Suppressor macrophage (primary cell): ENCODE measurements at places on chromosomes 16 and 17.

DNA sequence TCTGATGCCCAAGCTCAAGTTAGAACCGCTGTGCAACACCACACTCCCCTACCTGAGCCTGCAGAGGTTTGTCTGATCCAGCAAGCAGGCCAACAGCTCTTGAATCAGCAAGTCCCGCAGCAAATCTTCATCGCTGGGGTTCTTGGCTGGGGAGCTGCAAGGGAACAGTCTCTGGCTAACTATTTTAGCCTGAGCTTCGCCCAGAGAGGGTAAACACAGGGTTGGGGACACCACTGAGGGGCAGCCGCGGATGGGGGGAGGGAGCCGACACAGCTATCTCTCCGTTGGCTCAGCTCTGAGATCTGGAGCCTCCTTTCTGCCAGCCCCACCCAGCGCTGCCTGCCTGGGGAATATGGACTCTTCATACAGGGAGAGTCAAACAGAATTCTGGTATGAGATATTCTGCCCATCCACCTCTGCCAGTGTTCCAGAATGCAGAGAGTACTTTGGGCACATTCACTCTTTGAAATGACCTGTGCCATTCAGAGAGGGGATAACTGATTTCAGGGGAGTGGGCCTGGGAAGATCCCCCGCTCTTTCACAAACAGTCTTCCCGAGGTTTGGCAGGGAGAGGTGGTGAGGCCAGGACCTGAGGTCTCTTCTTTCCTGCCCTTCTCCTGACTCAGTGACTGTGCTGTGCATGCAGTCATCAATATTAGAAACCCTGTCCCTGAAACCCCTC, 7.4 kb downstream of the GIP start:
- DNase-seq = no peak

- DNase-seq = no peak
Observed at GRCh38 chr17:17757956-17758845, 76.9 kb downstream of the RAI1 start.

DNA sequence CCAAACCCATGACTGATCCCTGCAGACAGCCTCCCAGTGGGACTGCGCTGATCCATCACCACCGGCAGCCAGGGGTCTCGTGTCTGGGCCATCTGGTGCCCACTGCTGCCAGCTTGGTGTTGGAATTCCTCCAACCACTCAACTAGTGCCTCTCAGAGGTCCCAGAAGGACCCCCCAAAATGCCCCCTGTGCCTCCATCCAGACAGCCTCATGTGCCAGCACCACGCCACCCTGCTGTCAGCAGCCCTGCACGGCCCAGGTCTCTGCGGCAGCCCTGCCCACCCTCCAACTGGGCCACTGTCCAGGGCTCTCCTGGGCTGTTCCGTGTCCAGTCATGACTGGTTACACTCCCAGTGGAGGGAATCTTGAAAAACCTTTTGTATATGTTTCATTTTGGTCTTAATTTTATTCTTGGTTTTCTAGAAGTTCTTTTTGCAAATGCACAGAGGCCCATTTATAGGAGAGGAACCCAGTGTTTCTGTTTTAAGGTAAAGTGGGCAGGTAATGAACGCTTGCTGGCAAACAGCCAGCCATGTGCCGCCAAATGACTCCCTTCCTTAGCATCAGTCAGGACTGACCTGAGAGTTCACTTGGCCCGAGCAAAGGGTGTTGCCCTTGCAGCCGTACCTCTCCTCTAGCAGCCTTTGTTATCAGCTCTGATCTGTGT, 34.6 kb downstream of the GRIN2C start:
- no peak for DNase-seq

GRCh38 chr16:70598937-70599503, 47.3 kb upstream of the IL34 start:
- DNase-seq = no peak

GRCh38 chr16:4801962-4802658, at the start of gene ROGDI:
Gene ROGDI (minus strand): TSS chr16:4802633. CDS start chr16:4802571, 62 bp downstream.
- peak; percentile 71 for DNase-seq

DNA sequence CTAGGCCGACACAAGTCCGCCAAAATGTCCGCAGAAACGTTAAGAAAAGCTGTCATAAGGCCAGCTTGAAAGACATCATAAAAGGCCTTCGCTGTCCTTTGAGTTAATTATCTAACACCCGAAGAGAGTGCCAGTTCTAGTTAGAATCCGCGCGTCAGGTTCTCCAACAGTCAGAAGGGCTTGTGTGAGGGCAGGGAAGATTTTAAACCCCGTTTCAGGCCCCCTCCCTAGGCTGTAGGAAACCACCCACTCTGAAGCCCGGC, 729 bp upstream of the CLTC start:
- DNase-seq = no peak

- no peak for DNase-seq
Observed at GRCh38 chr16:27721531-27722181, 171.7 kb downstream of the KATNIP start.

DNA sequence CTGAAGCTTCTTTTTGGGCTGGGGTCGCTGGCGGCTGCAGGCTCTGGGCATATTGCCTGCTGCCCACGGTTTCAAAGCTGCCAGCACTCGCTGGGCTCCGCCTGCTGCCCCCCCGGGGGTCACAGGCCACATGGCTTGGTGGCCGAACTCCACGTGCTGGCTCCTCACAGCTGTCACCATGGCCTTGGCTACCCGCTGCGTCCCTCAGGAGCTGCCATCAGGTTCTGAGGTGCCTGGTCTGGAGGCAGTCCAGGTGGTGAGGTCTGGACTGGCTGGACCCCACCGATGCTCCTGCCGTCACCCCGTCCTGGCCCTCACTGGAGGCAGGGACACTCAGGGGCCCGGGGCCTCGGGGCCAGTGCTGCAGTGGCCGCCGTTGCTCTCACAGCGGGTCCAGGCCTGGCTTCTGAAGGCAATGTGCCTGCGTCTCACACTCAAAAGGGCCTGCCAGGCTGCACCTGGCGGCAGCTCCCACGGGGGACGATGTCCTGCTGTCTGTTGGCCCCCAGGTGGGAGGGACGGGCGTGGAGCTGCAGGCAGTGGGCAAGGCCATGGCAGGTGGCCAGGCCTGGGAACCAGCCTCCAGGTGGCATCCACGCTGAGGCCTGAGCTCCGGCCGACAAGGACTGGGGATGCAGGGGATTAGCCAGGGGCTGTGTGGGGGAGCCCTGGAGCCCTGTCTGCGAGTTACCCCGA, 13.3 kb downstream of the CAPN15 start:
- no peak for DNase-seq

DNA sequence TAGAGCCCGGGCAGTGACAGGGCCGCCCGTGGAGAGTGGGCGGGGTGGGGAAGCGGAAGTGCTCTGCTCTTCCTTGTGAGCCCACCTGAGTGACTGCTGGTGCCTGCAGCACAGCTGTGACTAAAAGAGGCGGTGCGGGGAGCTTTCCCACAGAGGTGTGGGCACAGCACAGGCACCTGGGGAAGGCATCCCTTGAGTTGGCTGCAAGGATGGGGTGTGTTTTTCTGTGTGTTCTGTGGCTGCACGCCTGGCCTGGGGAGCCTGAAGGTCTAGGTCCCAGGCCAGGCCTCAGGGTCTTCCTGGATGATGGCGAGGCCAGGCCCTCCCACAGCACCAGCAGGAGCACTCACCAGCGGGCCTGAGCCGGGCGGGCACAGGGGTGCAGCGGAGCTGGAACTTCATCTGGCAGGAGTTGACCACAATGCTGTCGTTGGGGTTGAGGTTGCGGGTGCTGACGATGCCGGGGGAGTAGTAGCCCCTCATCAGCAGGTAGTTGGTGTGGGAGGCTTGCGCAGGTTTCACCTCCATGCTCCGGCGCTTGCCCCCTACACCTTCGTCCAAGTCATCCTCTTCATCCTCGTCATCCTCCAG, 67.1 kb downstream of the IL21R start:
- no peak for DNase-seq

DNA sequence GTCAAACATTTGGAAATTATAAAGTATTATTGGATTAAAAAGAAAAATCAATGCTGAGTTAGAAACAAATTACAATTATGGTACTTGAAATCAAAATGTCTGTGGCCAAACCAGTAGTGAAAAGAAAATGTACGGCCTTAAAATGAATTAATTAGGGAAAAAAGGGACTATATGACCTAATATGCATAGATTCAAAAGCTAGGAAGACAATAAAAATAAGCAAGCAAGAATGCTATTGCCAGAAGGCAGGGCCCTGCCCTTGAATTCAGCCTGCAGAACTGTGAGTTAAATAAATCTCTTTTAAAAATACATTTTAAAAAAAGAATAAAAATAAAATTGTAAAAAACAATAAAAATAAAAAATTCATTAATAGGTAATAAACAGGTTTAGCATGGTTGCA, 88.7 kb downstream of the TRIM37 start:
- DNase-seq = no peak

- no peak for DNase-seq
Observed at GRCh38 chr17:36992701-36993100, 43.9 kb downstream of the AATF start.

DNA sequence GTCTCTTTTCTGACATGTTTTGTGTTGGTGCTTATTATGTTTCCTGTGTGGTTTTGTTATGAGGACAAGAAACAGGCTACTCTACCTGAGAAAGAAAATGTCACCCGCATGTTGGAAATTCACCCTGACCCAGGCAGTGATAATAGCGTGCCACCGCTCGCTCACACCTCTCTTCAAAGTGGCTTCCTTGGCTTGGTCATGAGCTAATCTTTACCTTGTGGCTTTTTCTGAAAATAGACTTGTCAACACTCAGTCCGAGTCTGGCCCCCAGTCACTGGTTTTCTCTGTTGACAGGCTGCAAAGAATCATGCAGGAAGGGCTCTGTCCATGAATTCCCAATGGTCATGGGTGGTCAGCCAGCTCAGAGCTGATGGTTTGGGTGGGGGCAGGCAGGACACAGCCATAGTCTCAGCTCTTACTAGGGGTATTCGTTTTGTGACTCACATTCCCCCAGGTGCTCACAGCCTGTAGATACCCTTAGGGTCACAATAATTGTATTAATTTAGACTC, 121.3 kb upstream of the CACNG5 start:
- DNase-seq = no peak

- DNase-seq = peak; percentile 99
Observed at GRCh38 chr16:89490439-89491237, at the start of gene ANKRD11. Gene ANKRD11 (minus strand): TSS chr16:89490561. CDS start chr16:89317019, 173,542 bp downstream.

DNA sequence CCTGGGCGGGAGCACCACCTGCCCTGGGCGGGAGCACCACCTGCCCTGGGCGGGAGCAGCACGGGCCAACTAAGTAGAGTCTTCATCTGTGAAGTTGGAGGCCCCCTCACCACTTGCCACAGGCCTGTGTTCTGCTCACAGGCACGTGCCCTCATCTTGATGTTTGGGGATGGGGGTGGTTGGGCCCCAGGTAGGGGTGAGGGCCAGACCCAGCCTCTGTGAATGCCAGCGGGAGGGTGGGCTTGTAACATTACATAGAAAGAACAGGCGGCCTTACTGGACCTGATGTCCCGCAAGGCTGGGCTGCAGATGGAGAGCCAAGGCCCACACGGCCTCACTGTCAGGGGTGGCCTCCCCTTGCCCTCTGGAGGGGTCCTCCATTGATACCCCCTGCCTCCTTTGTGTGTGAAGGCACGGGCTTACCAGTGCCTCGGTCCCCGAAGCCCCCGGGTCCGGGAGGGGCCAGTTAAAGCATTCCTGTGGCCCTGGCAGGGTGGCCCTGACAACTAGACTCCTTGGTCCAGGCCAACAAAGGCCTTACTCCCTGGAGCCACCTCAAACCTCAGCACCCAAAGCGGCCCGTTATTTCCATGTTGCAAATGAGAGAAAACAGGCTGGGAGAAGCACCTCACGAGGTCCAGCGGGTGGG, 1.1 kb upstream of the SLC16A3 start:
- DNase-seq = no peak

GRCh38 chr17:8290043-8290442, 1.6 kb downstream of the RANGRF start:
- no peak for DNase-seq

DNA sequence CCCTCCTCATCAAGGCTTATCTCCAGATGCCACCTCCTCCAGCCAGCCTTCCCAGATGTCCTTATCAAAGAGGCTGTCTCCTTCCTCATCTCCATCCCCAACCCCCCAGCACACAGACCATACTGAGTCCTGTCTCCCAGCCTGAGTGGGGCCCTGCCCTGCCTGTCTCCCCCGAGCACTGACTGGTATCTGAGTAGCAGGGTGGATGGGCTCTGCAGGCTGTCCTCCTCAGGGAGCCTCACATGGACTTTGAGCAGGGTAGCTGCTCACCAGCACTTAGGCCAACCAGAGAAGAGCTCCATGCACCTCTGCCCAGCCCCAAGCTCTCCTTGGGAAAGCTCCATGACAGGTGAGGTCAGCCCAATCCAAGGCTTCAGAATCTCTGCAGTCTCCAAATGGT, 20.0 kb upstream of the ITGA3 start:
- DNase-seq = no peak

GRCh38 chr17:39926135-39926587, 1.2 kb downstream of the ORMDL3 start:
- DNase-seq = no peak

DNA sequence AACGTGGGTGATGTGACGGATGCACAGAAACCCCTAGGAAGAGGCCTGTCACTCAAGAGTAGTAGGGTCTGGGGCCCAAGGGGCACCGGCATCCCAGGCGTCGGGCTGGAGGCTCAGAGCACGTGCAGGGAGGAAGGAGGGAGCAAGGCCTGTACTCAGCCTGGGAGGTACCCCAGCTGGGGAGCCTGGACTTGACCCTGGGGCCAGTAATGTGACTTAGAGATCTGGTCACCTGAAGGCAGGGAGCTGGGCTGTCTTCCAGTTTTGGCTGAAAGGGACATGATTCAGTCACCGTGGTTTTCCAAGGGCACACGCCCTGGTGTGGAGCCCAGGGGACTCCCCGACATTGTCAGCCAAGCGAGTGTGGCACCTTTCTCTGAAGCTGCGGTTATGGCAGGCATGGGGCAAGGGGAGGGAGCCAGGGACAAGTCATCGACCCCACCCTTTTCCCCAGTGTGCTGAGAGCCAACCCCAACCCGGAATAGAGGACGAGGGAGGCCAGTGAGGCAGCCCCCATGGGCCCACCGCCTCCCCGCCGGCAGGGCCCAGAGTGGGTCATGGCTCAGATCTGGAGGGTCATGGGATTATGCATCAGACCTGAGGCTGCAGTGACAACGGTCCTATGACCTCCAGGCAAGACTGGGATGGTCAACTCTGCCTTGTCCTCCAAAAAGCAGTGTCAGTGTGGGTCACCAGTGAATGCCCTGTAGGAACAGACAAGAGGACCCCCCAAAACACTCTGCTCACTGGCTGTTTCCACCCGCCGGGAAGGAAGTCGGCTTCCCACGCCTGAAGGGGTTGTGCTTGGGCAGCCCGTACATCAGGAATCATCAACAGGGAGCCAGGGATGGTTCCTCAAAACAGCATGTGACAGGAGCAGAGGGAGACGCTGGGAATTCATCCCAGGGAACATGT, 41.9 kb downstream of the MEAK7 start:
- DNase-seq = no peak

DNA sequence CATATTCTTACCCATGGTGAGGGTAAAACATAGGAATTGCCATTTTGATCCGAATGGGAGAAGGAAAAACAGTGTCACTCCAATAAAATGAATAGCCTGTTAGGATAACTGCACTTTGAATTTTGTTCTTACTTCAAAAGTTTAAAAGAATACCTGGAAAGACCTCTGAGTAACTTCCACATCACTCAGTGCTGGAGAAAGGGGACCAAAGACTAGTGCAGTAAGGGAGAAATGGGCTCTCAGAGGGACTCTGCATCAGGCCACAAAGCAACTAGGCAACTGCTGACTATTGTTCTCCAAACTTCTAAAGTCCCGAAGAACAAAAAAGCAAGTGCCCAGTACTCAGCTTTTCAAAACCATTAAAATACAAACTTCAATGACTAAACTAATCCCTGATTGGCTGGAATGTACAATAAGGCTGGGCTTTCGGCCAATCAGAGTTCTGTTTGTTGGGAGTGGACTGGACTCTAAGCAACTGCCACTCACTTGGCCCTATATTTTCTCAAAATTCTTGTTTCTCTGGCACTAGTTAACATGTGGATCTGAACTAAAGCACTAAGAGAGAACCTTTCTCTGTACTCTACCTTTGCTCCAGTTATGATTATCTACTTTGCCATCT, 6.2 kb downstream of the DNAJC7 start:
- DNase-seq = no peak
